A375 (cell line): ENCODE measurements at places on chromosomes 16 and 17. TPM values are rescaled to one million over a fixed set of nuclear protein-coding genes. Genes with fewer than 3 reads are reported as not detected.

The EPX gene
- not detected in 2 replicates for total RNA-seq

The FGF11 gene
- total RNA-seq: 0.38 and 0.98 TPM in 2 replicates

The MTMR4 gene
- 19.4 and 24.0 TPM in 2 replicates for total RNA-seq

The CX3CL1 gene
- 0.13 and 1.1 TPM in 2 replicates for total RNA-seq

The CCDC144A gene
- 2.6 and 2.7 TPM in 2 replicates for total RNA-seq

The C1QTNF8 gene
- not detected in 2 replicates for total RNA-seq

The EPN3 gene
- not detected in 2 replicates for total RNA-seq

The C16orf95 gene
- 1.9 and 3.6 TPM in 2 replicates for total RNA-seq

The HYDIN gene
- 0.11 and 0.34 TPM in 2 replicates for total RNA-seq

The KRTAP4-1 gene
- not detected in 2 replicates for total RNA-seq

The SALL1 gene
- 9.5 and 12.4 TPM in 2 replicates for total RNA-seq

The ACSM2A gene
- not detected in 2 replicates for total RNA-seq

The LLGL1 gene
- 23.5 and 26.6 TPM in 2 replicates for total RNA-seq

The PARN gene
- total RNA-seq: 40.4 and 41.8 TPM in 2 replicates

The MIEN1 gene
- total RNA-seq: 92.9 and 99.2 TPM in 2 replicates

The CES5A gene
- total RNA-seq: not detected in 2 replicates

The TPSG1 gene
- total RNA-seq: not detected in 2 replicates

The VEZF1 gene
- 51.5 and 52.5 TPM in 2 replicates for total RNA-seq

The KRT17 gene
- 0.45 TPM in 2 replicates for total RNA-seq

The GINS2 gene
- 24.0 and 27.1 TPM in 2 replicates for total RNA-seq

The CCL1 gene
- not detected in 2 replicates for total RNA-seq

The MED9 gene
- total RNA-seq: 11.6 and 12.8 TPM in 2 replicates

The TMEM204 gene
- not detected in 2 replicates for total RNA-seq

The NFE2L1 gene
- 70.7 and 79.1 TPM in 2 replicates for total RNA-seq

The P2RX1 gene
- 0.34 TPM in 1 of 2 replicates, not detected in the other for total RNA-seq

The PMFBP1 gene
- total RNA-seq: 0.19 and 3.7 TPM in 2 replicates

The KRT13 gene
- total RNA-seq: not detected in 2 replicates

The IL17C gene
- total RNA-seq: 0.15 TPM in 1 of 2 replicates, not detected in the other

The ARHGAP44 gene
- 2.5 and 4.5 TPM in 2 replicates for total RNA-seq

The APOBR gene
- 0.05 and 0.19 TPM in 2 replicates for total RNA-seq

The OR1F1 gene
- total RNA-seq: not detected in 2 replicates
